Heart left ventricle (tissue), 16 donors: ENCODE measurements at places on chromosomes 13 and 19. TPM values are rescaled to one million over a fixed set of nuclear protein-coding genes. Genes with fewer than 3 reads are reported as not detected.
A peak's percentile ranks its signal among the peaks of the same experiment; 100 is the strongest.

DNA sequence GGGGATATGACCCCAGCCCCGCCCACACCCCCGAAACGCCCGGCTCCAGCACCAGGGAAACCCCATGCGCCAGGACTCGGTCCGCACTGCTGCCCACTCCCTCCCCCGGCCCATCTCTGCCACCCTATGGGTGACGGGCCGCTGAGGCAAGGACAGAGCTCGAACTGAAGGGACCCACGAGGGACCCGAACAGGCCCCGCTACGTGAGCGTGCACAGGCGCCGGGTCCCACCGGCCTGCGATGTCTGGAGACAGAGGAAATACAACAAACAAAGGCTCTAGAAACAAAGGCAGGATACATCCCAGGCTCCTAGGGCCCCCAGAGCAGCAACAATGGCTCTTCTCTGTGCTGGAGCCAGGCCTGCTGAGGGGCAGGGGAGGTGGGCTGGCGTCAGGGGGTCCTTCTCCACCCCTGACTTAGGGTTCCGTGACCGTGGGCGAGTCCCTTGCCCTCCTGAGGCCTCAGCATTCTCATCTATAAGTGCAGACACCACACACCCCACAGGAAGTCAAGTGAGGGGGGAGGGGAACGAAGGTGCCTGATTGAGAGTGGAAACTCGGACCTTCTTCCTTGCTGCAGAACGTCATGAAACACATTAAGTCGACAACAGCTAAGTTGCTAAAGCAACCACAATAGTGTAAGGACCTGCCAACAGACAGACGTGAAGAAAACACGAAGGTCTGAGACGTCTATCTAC is 3.1 kb downstream of the ABHD17A start:
- no peak for DNase-seq

Gene ZNF350
- polyA plus RNA-seq, result 4.6 TPM

DNA sequence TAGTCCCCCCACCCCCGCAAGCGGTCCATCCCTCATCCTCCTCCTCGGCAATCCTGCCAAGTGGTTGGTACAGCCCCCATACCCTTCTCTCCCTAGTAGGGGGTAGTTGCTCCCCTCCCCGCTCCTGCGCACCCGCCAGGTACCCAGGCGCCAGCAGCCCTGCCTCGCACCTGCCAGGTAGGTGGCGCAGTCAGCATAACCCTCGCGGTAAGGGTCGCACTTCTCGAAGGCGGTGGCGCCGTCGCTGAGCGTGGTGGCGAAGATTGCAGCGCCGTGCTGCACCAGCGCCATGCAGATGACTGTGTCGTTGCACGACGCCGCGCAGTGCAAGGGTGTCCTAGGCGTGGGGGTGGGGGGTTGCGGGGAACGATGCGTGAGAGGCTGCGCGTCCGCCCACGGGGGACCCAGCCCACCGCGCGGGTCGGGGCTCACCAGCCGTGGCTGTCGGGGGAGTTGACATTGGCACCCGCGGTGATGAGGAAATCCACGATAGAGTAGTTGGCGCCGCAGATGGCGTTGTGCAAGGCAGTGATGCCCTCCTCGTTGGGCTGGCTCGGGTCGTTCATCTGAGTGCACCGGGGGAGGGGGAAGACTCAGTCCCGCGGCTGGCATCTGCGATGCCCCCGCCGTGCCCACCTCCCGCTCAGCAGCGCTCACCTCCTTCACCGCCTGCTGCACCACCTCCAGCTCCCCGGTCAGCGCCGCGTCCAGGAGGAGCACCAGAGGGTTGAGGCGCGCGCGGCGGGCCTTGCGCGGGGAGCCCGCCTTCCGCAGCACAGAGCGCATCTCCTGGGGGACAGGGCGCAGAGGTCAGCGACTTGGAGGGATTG is 15.2 kb upstream of the ERCC2 start:
- no peak for DNase-seq

Gene OSCAR
- 0.38 TPM for polyA plus RNA-seq

DNA sequence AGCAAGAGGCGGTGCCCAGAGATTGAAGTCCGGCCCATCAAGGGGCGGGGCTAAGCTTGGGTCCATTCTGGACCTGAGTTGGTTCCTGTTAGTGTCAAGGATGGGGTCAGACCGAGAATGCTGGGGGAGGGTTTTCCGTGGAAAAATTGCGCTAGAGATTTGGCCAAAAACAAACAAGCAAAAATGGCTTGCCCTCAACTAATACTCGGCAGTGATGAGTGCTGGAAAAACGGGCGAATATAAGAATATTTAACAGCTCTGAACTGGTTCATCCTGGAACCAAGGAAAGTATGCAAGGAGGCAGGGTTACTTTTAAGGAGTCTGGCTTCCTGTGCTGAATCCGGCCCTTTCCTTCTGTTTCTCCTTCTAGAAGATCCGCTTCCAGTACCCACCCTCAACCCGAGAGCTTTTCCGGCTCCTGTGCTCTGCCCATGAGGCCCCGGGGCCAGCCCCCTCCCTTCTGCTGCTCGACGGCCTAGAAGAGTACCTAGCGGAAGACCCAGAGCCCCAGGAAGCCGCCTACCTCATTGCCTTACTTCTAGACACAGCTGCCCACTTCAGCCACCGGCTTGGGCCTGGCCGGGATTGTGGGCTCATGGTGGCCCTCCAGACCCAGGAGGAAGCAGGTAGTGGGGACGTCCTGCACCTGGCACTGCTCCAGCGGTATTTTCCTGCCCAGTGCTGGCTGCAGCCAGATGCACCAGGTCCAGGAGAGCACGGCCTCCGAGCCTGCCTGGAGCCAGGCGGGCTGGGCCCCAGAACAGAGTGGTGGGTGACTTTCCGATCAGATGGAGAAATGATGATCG is 880 bp downstream of the SWSAP1 start:
- peak; percentile 49 for DNase-seq

GRCh38 chr19:40507892-40508291 is 41.1 kb downstream of the SPTBN4 start:
- no peak for DNase-seq

Gene RAB8A
- 7.8 TPM for polyA plus RNA-seq

DNA sequence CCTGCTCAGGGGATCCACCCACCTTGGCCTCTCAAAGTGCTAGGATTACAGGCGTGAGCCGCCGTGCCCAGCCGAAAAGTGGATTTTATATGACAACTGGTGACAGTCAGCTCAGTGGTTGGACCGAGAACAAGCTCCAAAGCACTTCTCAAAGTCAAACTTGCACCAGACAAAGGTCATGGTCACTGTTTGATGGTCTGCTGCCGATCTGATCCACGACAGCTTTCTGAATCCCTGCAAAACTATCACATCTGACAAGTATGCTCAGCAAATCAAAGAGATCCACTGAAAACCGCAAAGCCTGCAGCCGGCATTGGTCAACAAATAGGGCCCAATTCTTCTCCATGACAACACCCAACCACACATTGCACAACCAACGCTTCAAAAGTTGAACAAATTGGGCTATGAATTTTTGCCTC is 21.6 kb upstream of the NAA16 start:
- no peak for DNase-seq

- DNase-seq, result no peak
Measured at GRCh38 chr13:52127378-52127777, 1.5 kb downstream of the NEK5 start.

DNA sequence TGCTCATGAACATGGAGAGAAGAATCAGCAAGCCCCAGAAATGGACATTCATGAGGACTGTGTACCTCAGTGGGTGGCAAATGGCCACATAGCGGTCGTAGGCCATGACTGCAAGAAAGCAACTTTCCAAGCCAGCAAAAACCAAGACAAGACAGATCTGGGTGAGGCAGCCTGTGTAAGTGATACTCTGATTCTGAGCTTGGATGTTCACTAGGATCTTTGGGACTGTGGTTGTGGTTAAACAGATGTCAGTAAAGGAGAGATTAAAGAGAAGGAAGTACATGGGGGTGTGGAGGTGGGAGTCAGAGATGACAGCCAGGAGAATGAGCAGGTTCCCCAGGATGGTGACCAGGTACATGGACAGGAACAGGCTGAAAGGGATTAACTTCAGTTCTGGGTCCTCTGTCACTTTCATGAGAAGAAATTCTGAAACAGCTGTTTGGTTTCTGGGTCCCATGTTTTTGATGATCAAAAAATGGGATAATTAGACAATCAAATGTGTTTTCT is at the start of gene OR7G1:
OR7G1 (minus strand) TSS at position 457 of the 507 bp plus-strand sequence; CDS start at position 457, 0 bp downstream.
- no peak for DNase-seq

- DNase-seq, result no peak
Measured at GRCh38 chr13:109160887-109161669, 531.7 kb downstream of the MYO16 start.

- DNase-seq, result no peak
Measured at GRCh38 chr13:83722443-83722842, 159.8 kb downstream of the SLITRK1 start.

Gene ZNF578
- 1.3 TPM for polyA plus RNA-seq

DNA sequence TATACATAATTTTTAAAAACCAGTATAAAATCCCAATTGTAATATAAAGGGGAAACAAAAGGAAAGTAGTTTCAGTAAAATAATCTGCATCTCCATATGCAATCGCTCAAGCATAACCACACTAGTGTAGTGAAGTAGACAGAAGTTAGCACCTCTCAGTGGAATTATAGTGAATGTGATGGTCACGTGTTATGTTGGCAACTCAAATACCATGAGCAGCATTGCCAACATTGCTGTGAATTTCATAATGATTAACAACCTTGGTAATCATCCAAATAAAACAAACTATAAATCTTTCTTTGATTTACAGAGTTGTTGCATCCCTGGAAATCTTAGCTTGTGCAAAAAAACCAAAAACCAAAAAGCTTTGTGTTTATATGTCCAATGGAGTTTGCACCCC is 77.3 kb upstream of the SIAH3 start:
- no peak for DNase-seq

GRCh38 chr13:60328073-60328472 is 68.9 kb upstream of the TDRD3 start:
- no peak for DNase-seq

Gene JSRP1
- not detected for polyA plus RNA-seq

Gene KANK3
- 16.9 TPM for polyA plus RNA-seq

Gene ZNF714
- polyA plus RNA-seq, result 1.1 TPM

DNA sequence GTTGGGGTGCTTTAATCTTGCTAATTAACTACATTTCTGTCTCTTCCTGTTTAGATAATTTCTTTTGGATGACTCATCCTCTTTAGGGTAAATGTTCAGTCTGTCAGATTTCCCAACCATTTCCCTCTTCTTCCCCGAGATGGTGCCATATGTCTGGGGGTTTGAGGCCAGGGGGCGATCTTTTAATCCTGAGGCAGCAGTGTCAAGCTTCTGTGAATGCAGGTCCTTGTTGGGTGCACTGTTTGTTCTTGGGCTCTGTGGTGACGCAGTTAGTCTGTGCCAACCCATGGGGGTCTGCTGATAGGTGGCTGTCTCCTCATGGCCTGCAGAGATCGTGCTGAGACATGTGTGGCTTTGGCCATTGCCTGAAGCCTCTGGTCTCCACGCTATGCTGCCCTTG is 420.4 kb downstream of the NDFIP2 start:
- DNase-seq, result no peak

Gene CCL25
- polyA plus RNA-seq, result not detected

DNA sequence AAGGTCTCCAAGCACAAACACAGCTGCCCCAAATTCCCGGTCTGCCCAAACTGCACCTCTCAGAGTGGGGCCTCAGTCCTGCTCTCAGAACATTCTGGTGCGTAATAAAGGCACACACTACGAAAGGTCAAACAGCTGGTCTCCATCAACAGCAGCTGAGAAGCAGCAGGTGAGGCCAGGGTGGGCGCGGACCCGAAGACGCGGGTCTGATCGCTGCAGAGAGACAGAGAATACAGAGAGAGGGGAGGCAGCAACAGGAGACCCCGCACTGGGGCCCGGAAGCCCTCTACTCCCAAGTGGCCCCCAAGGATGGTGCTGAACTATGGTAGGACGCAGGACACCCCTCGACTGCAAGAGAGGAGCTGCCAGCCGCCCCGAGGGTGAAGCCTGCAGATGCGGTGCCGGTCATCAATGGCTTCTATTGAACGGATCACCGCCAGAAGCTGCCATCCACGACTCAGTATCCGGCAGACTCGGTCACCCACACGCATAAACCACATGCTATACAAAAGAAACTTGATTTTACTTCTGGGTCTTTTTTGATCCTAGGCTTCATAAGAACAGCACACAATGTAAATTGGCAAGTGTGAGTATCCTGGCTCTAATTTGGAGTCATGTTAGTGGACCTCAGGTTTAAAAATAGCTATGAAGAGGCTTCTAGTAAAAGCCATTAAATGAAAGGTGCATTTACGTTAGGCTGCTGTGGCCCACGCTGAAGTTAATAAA is 33.4 kb downstream of the STK24 start:
- no peak for DNase-seq

- DNase-seq, result no peak
Measured at GRCh38 chr19:15136234-15136954, 29.2 kb downstream of the SYDE1 start.

DNA sequence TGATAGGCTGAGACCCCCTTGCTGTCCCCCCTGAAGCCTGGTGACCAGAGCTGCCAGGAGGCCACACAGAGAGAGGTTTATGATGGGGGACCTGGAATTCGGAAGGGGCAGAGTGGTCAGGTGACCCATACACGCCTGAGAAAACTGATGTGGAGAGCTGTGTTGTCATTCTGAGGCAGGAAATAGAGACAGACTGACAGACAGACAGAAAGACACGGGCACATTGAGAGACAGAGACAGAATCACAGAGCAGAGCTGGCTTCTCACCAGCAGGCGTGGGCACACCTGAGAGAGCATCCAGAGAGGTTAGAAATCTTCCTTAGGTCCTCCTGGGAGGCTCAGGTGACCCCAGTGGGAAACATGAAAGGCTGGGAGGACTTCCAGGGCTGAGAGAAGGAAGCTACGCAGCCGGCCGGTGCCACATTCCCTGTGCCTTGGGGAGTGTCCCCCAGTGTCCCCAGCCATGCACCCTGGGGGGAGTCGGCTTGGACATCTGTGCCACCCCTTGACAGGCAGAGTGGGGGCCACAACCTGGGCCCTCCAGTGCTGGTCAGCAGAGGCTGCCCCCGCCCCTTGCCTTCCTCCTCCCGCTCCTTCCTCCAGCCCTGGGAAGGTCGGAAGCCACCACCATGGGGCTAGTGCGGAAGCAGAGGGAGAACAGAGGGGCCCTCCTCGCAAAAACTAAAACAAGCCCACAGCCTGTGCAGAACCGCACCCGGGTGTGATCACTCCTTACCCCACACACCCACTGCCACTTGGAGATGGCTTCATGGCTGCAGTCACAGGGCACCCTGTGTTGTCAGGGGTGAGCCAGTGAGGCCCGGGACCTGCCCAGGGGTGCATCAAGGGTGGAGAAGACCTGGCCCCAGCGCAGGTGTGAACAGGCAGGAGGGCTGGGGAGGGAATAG is 2.2 kb downstream of the FFAR1 start:
- no peak for DNase-seq
